ENCODE measurements at places on chromosomes 11 and 22.

- DNase-seq: no peak
These were observed 141.0 kb downstream of the CRYBB2 start for GRCh38 chr22:25360411-25360810.

- DNase-seq: no peak
These were observed 702.9 kb downstream of the DLG2 start for GRCh38 chr11:84924154-84924692.

- no peak for DNase-seq
These were observed 41.5 kb upstream of the PPARA start for GRCh38 chr22:46108564-46109473.

GRCh38 chr22:49674479-49675050 is 153.1 kb downstream of the BRD1 start:
- no peak for DNase-seq

- DNase-seq: no peak
These were observed 27.9 kb upstream of the RBMXL2 start for GRCh38 chr11:7060868-7061267.

GRCh38 chr11:56910785-56911184 is 77.9 kb upstream of the OR5AK2 start:
- DNase-seq: no peak

GRCh38 chr22:46931414-46931813 is 169.0 kb downstream of the TBC1D22A start:
- no peak for DNase-seq

DNA sequence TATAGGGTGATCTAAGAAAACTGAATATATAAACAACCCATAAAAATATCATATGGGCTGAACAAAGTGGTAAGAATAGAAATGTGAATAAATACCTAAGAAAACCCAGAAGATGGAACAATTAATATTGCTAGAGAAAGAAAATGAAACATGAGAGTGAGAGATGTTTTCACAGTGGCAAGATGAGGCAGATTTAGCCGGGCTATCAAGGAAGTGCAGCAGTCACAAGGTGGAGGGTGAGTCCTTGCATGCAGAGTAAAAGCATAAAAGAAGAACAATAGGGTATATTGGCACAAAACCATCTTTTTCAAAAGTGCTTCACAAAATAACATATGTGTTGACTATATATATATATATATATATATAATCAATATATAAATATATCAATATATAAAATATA is 49.6 kb downstream of the NOX4 start:
- no peak for DNase-seq

- no peak for DNase-seq
These were observed 127.9 kb upstream of the NECTIN1 start for GRCh38 chr11:119856681-119857485.

DNA sequence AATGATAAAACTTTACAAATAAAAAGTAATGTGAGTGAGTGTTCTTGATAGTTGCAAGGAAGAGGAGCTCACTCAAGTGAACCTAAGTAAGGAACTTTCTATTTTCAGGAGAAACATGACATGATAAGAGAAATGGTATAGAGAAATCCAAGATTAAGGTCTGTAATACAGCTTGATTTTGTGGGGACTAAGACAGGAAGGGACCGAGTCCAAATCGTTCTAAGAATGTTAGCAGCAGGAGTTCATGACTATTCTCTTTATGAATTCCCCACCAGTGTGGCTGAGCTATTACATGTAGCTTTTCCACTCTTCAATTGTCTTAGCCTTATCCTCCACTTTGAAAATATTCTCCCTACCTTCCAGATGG is 698.6 kb upstream of the ARHGAP42 start:
- no peak for DNase-seq

DNA sequence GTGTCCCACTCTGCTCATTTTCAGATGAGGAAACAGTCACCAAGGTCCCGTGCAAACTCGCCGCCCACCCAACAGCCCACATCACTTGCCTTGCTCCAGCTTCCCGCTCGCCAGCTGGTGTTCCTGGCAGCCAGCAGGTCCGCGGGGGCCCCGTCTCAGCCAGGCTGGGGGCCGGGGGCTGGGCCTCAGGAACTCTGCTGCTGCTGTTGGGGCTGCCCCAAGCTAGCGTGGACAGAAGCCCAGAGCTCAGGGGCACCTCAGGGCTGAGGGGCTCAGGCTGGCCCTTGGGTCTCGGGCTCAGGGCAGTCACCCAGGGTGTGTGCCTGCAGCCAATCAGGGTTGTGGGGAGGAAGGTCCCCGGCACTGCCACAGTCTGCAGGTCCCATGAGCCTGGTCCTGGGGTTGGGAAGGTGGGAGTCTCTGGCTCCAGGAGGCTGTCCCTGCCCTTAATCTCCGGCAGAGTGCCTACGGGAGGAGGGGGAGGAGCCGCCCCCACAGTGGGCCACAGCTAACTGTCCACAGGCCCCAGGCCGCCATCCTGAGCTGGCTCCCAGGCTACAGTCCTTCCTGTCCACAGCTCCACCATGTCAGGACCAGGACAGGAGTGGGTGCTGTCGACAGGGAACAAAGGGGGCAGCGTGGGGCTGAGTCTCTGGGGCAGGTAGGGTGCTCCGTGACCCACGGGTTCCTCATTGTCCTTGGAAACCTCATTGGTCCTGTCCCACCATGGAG is 65.2 kb downstream of the ARFGAP3 start:
- no peak for DNase-seq

GRCh38 chr22:19644314-19645223 is 69.7 kb upstream of the SEPTIN5 start:
- no peak for DNase-seq

DNA sequence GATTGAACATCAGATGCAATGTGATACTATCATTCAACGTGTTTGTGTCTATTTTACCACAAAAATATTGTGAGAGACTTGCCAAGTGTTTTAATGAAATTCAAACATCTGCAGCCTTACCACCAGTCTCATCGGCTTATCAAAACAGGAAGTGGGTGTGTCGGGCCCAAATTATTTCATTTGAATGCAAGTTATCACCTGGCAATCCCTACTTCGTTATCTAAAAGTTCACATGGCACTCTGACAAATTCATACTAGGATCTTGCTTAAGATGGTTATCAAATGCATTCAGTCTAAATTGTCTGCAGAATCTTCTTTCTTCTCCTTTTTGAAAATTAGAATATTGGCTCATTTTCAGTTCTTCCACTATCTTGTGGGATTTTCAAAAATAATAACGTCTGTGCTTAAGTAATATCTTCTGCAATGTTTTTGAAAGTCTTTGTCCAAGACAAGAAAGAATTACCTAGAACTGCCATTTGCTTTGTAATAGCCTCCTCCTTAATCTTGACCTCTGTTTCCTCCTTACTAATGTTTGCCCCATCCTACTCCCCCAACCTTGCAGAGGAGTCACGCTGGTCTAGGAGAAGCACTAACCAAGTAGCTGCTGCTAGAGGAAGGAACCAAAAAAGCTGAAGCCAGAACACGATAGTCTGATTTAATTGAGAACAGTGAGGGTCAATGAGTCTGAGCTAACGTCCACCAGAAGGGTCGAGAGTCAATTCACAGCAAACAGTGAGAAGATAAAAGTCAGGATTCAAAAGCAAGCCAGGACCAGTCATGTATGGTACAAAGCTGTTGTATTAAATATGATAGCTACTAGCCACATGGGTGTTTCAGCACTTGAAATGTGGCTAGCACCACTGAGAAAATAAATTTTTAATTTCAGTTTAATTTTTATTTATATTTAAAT is 10.2 kb upstream of the BIRC3 start:
- no peak for DNase-seq

DNA sequence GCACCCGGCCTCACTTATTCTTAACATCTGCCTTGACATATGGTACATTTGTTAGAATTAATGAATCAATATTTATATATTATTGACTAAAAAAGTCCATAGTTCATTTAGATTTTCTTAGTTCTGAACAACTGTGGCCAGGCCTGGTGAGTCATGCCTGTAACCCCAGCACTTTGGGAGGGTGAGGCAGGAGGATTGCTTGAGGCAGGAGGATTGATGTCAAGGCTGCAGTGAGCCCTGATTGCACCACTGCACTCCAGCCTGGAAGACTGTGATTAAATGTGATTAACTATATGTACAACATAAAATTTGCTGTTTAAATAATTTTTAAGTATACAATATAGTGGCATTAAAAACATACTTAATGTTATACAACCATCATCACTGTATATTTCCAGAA is 5.6 kb downstream of the UVRAG start:
- DNase-seq: no peak

GRCh38 chr11:70825893-70826540 is 426.4 kb downstream of the SHANK2 start:
- DNase-seq: no peak

DNA sequence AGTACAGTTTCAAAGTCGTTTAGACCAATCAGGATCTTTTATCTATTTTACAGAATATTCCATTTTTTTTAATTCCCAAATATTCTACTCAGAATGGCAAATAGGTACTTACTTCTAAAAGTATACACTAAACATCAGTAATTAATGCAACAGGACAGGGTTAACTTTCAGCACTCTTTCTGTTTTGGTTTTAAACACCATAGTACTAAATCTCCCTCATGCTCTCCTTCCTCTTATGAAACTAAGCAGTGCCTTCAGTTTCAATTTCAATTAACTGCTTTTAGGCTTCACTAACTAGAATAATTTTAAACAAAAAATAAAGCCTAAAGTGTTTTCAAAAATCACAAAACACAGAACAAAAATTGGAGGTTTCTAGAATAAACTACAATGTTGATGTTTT is 57.9 kb downstream of the NOX4 start:
- DNase-seq: no peak

- DNase-seq: no peak
These were observed 16.2 kb upstream of the SESN3 start for GRCh38 chr11:95247127-95247684.

DNA sequence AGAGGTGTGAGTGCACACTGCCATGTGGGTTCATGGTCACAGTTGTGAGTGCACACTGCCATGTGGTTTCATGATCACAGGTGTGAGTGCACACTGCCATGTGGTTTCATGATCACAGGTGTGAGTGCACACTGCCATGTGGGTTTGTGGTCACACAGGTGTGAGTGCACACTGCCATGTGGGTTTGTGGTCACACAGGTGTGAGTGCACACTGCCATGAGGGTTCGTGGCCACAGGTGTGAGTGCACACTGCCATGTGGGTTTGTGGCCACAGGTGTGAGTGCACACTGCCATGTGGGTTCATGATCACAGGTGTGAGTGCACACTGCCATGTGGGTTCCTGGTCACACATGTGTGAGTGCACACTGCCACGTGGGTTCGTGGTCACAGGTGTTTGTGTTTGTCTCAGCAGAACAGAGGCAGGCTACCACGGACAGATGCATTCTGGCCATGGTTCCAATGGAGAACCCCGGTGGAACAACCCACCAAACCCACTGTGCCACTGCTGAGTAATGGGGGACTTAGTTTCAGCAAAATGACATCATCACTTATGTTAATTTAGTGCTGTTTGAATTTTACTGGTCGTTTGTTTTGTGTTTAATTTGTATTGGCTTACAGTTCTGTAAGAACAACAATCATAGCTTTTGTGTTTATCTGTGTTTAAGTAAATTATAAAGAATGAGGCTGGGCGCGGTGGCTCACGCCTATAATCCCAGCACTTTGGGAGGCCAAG is 57.2 kb downstream of the RPS6KA4 start:
- peak; percentile 8 for DNase-seq

DNA sequence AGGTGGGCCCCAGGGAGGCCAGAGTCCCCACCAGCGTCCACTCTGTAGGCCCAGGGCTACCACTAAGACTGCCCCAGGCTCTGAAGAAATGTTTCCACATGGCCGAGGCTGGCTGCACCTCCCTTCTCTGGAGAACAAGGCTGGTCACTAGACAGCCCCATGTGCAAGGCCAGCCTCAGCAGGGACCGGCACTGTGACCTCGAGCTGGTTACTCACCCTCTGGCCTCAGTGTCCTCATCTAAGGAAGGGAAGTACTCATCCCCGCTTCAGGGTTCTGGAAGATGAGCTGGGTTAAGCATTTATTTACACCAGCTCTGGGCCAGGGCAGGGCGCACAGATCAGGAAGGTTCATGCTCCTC is 9.7 kb downstream of the PMM1 start:
- no peak for DNase-seq

DNA sequence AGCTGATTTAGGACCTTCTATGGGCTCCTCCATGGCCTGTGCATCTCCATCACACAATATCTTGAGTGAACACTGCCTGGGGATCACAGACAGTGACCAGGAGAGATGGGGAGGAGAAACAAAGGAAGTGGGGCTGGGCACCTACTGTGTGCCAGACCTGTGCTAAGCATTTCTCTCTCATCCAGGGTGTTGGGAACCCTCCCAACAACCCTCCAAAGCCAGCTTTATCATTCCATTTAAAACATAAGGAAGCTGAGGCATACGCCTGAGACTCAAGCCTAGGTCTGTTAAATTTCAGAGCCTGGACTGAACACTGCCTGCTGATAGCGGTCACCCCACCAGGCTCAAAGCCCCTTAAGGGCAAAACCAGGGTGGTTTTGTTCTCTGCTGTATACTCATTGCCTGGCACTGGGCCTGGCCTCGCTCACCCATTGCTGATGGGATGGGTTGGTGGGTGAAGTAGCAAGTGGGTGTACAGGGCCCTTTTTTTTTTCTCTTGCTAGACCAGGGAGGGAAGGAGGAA is 130.1 kb downstream of the MN1 start:
- DNase-seq: no peak

DNA sequence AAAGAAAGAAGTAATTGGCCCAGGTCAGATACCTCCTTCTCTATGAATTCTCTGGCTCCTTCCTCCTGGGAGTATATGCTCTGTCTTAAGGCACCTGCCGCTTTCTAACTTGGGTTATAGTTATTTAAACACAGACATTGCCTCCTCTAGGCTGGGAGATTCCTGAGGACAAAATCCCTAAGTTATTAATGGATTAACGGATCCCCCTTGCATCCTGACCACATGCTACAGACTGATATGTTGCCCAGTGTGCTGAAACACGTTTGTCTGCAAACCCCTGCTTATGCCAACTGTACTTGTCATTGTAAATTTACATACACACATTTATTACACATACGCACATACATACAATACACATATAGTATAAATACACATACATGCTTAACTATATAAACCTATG is 35.3 kb downstream of the PACSIN2 start:
- DNase-seq: no peak

DNA sequence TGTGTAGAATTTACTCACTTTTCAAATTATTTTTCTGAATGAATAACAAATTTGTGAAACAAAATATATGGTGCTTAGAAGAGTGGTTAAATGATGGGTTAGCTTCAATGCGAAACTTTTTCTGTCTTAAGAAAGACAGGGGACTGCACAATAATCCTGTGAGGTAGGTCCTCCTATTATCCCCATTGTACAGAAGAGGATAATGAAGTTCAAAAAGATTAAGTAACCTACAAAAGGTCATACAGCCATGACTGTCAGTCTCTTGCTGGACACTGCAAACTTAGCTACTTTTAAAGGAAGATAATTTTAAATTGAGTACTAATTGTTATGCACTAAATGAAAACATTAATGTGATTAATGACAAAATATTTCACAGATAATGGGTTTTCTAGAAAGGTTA is 5.0 kb downstream of the OOSP3 start:
- DNase-seq: no peak

Data from activated naive CD8-positive, alpha-beta T cell treated with anti-CD3 and anti-CD28 coated beads, Interleukin-2, amount 50 U/mL, for 24 hours (primary cell).